Breast epithelium (tissue), 4 donors: ENCODE measurements at places on chromosomes 1 and 21. TPM values are rescaled to one million over a fixed set of nuclear protein-coding genes. Genes with fewer than 3 reads are reported as not detected.

GRCh38 chr1:14390816-14391215 lies 207.7 kb upstream of the KAZN start:
- no peak for DNase-seq

- no peak for DNase-seq
Measured at GRCh38 chr1:212452323-212453155, 19.8 kb downstream of the NENF start.

DNA sequence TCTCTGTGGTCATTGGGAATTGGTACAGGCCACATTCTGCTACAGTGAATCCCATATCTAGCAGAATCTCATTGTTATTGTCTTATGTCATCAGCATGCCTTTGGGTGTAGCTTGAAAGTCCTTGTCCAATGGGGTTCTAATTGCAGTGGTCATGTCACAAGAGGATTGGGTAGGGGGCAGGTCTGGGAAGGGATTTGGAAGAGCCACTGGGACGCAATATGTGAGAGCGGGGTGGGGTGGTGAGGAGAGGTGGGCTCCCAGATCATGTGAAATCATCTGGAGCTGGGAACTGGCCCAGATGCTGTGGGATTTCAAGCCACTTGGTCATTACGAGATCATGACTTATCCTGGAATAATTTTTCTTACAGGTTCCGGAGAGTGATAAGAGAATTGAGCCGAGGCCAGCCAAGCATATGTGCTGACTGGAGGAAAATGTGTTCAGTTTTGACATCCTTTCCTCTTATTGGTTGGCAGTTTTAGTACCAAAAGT lies 16.3 kb downstream of the CNIH3 start:
- DNase-seq: no peak

GRCh38 chr1:102472520-102472919 lies 475.8 kb upstream of the OLFM3 start:
- no peak for DNase-seq

GRCh38 chr21:31157756-31158155 lies 119.5 kb upstream of the KRTAP19-8 start:
- no peak for DNase-seq

- DNase-seq: no peak
Measured at GRCh38 chr1:215765833-215766232, 198.7 kb downstream of the KCTD3 start.

DNA sequence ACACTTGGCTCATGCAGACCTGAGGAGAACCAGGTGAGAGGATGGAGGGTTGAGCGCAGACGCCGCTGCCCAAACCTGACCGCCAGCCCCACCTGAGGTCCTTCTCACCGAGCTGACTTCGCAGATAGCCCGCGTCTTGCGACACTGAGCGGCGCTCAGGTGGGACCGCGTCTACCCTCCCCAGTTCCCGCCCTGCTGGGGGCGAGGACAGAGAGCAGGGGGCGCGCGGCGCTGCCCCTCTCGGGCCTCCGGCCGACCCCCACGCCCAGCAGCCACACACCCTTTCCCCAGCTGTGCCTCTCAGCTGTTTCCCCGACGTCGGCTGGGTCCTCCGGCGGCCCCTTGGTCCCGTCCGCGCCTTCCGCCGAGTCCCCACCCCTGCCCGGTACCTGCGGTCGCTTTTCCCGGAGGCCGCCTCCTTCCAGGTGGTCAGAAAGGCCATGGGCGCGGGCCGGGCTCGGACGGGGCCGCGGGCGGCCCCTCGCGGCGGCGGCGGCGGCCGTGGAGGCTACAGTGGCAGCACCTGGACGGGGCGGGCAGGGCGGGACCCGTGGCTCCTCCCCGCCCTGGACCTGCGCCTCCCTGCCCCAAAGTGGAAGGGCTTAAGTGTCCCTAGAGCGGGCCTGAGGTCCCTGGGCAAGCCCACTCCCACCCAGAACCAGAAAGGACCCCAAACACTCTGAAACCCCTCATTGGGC lies 14.4 kb upstream of the TTC39A start:
- no peak for DNase-seq

DNA sequence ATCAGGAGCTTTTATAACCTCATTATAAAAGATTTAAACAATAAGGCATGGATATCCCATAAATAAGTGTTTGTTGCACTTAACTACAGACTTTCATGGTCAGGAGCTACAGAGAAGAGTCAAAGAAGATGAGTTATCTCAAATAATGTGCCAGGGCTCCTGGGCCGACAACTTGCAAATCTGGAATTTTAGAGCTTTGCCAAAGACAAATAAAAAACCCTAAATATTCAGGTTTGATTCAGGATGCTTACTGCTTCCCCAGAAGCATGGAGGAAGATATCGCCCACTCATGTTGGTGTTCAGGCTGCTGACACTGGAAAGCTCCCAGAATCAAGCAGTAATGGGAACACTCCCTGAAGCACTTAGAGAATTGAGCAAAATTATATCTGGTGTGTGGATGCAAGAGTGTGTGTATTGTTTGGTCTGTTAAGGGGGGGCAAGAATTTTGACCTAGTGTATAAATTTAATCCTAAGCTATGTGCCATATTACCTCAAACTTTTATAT lies 176.9 kb upstream of the ESRRG start:
- no peak for DNase-seq

DNA sequence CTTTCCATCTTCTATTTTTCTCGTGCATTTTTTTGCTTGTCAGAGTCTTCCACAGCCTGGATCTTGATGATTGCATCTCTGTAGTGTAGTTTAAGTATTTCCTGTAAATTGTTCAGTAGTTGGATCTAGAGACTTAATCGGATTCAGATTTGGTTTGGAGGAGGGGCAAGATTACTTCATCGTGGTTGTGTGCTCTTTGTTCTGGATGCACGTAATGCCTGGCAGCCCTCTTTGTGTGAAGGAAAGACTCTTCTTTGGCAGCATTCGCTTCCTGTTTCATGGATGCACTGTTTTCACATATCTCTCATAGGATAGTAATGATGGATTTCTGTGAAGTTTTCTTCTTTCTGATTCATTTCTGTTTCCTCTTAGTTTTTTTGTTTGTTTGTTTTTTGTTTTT lies 14.2 kb downstream of the SEMA4A start:
- DNase-seq: no peak

GRCh38 chr1:210478820-210479219 lies 150.1 kb downstream of the HHAT start:
- no peak for DNase-seq

GRCh38 chr1:12715896-12716437 lies at the start of gene AADACL3:
TSS of gene AADACL3 (plus strand) at chr1:12716110. CDS start at chr1:12716177, 67 bp downstream.
- no peak for DNase-seq

DNA sequence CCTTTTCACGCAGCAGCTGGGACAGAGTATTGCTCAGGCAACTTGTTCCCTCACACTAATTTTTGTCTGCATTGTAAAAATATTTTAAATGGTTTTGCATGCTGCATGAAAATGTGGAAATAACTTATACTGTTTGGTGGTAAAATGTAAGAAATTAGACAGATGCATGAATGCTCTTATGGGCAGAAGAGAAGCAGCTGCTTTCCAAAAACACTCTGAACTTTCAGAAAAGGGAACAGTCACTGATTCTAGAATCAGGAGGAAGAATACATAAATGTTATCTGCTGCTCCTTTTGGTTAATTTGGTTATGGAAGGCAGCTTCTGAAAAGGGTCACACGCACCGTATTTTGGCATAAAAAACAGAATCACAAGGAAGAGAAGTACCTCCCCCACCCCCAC lies 87.0 kb upstream of the RUNX1 start:
- no peak for DNase-seq

The PADI1 gene
- total RNA-seq: not detected

The LDLRAP1 gene
- total RNA-seq: 17.0 TPM

The PGBD5 gene
- 0.59 TPM for total RNA-seq

The FRRS1 gene
- 21.1 TPM for total RNA-seq

The C1orf53 gene
- 2.6 TPM for total RNA-seq

The FCN3 gene
- 10.5 TPM for total RNA-seq
